ENCODE measurements at places on chromosomes 6 and 20. TPM values are rescaled to one million over a fixed set of nuclear protein-coding genes. Genes with fewer than 3 reads are reported as not detected.
A peak's percentile ranks its signal among the peaks of the same experiment; 100 is the strongest.

RNF182 gene
- total RNA-seq, result 11.0 TPM

DNA sequence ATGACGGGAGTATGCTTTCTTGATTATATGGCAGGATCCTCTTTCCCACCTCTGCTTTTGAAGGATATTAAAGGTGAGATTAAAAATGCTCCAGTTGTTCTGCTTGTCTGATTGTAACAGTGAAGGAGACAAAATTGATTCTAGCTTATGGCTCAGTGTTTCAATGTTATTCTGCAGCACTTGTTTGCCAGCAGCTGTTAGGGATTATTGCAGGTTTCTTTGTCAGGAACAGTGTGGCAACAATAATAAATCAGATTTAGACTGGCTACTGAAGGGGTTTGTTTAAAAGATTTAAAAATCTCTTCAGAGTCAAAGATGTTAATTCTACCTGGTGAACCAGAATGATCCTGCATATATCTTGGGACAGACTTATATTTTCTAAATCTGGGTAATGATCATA, 126.9 kb downstream of the LAMA2 start:
- peaks cover 23% of the 10 kb centered on the region for H3K27me3 ChIP-seq
- H3K36me3 ChIP-seq, result no peaks in the 10 kb centered on the region
- no peak overlapping the region for H3K27ac ChIP-seq
- no peak for DNase-seq

- H3K27ac ChIP-seq, result no peak overlapping the region
- DNase-seq, result no peak
- no peaks in the 10 kb centered on the region for H3K36me3 ChIP-seq
- H3K4me3 ChIP-seq, result no peak overlapping the region
Measured at GRCh38 chr6:3194535-3195419, 32.7 kb downstream of the TUBB2B start.

GRCh38 chr6:4384656-4385055, 249.3 kb upstream of the ECI2 start:
- H3K27ac ChIP-seq, result no peak overlapping the region
- peaks cover 2% of the 10 kb centered on the region for H3K27me3 ChIP-seq
- no peak for DNase-seq
- H3K36me3 ChIP-seq, result peaks cover 6% of the 10 kb centered on the region
- H3K4me3 ChIP-seq, result no peak overlapping the region

PSORS1C2 gene
- not detected for total RNA-seq

- H3K27me3 ChIP-seq, result peaks cover 6% of the 10 kb centered on the region
- H3K4me3 ChIP-seq, result no peak overlapping the region
- peaks cover 14% of the 10 kb centered on the region for H3K4me1 ChIP-seq
- DNase-seq, result no peak
- H3K36me3 ChIP-seq, result no peaks in the 10 kb centered on the region
Measured at GRCh38 chr6:90406142-90406794, 109.6 kb upstream of the BACH2 start.

TRIM15 gene
- not detected for total RNA-seq

- no peaks in the 10 kb centered on the region for H3K27me3 ChIP-seq
- H3K4me3 ChIP-seq, result peak within 1 kb of the TSS; percentile 89
- H3K36me3 ChIP-seq, result peaks cover 9% of the 10 kb centered on the region
- H3K27ac ChIP-seq, result peak within 1 kb of the TSS; percentile 86
- H3K4me1 ChIP-seq, result peaks cover 23% of the 10 kb centered on the region
Measured at GRCh38 chr6:31157513-31158139, at the start of gene CCHCR1. Gene CCHCR1, minus strand, starts transcription at chr6:31157802. Its CDS starts 202 bp downstream, at chr6:31157600.

- no peak overlapping the region for H3K4me3 ChIP-seq
- peak overlapping the region; percentile 9 for H3K27ac ChIP-seq
- H3K4me1 ChIP-seq, result peaks cover 69% of the 10 kb centered on the region
Measured at GRCh38 chr6:41651962-41652657, 13.8 kb downstream of the MDFI start.

GRCh38 chr6:66865771-66866170, 1158.7 kb upstream of the EYS start:
- H3K4me3 ChIP-seq, result no peak overlapping the region
- H3K27ac ChIP-seq, result no peak overlapping the region
- H3K4me1 ChIP-seq, result peaks cover 3% of the 10 kb centered on the region
- peaks cover 5% of the 10 kb centered on the region for H3K27me3 ChIP-seq
- H3K36me3 ChIP-seq, result no peaks in the 10 kb centered on the region

GRCh38 chr20:53677447-53678314, 84.0 kb upstream of the ZNF217 start:
- no peaks in the 10 kb centered on the region for H3K27me3 ChIP-seq
- H3K4me3 ChIP-seq, result no peak overlapping the region
- no peaks in the 10 kb centered on the region for H3K36me3 ChIP-seq
- peak overlapping the region; percentile 59 for H3K27ac ChIP-seq
- no peak for DNase-seq

DNA sequence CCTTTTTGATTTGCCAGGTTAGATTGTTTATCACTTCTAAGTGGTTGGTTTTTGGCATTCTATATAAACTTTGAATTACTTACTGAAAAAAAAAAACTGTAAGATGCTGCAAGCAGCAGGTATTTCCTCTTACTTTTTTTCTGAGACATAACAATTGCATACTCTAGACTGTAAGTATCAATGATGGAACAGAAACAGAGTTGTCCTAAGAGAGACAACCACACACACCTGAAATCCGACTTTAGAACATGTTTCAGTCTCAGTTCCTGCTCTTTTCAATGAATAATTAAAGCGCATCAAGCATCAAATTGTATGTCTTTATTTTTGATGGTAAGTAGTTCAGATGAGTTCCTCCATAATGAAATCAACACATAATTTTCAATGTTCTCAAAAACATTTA, 105.3 kb upstream of the KHDRBS2 start:
- H3K27ac ChIP-seq, result no peak overlapping the region
- H3K27me3 ChIP-seq, result no peaks in the 10 kb centered on the region
- no peak for DNase-seq
- H3K4me3 ChIP-seq, result no peak overlapping the region
- no peaks in the 10 kb centered on the region for H3K4me1 ChIP-seq

DNA sequence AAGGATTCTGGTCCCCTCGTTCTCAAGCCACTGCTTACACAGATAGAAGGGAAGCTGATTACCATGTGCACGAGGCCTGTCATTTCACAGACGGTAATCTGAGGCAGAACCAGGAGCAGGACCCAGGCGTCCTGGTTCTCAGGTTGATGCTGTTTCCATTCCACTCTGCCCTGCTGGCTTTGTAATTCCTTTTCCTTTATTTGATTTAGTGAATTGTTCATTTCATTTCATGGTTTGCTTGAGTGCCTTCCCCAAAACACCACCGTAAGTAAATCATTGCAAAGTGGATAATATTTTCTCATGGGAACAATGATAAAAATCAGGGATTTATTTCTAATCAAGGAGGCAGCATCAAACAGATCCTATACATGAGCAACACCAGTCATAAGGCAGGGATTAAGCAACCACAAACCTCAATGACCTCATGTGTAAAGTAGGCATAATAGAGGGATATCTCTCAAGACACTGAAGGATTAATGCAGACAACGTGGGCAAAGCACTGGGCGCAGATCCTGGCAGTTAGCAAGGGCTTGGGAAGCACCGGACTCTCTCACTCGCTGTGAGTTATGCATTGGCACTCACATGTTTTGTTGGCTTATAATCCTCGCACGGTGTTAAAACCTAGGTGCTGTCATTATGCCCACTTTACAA, 229.5 kb upstream of the FOXQ1 start:
- H3K36me3 ChIP-seq, result no peaks in the 10 kb centered on the region
- no peak overlapping the region for H3K4me3 ChIP-seq
- no peaks in the 10 kb centered on the region for H3K27me3 ChIP-seq

NRN1 gene
- 0.21 TPM for total RNA-seq

DNA sequence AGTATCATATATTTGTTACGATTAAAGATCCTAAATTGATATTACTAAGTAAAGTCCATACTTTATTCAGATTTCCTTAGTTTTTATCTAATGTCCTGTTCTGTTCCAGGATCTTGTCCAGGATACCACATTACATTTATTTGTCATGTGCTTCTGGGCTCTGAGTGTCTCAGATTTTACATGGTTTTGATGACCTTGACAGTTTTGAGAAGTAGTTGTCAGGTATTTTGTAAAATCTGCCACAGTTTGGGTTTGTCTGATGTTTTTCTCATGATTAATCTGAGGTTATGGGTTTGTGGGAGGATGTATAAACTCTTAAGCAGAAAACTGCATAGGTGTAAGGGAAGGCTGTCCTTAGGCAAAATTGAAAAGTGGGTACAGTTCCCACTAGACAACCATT, 109.9 kb upstream of the BMP5 start:
- no peak for DNase-seq
- no peaks in the 10 kb centered on the region for H3K27me3 ChIP-seq
- no peak overlapping the region for H3K27ac ChIP-seq
- peaks cover 3% of the 10 kb centered on the region for H3K36me3 ChIP-seq
- no peaks in the 10 kb centered on the region for H3K4me1 ChIP-seq

DNA sequence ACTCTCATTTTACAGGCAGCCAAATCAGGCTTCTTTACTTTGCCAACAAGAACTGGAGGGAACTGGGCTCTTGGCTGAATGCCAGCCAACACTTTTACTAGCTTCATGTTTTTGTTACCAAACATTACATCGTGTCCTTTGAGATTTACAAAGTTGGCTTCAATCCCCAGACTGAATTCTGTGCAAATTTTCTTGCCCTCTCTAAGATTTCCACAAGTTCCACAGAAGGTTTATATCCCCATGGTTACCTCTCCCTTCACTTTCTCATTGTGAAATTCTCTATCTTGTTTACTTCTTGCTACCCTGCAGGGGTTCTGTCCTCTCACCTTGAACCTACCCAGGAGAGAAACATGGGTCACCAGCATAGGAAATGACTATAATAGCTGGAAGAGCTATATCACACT, 37.6 kb upstream of the PLCB1 start:
- H3K4me3 ChIP-seq, result no peak overlapping the region
- peaks cover 9% of the 10 kb centered on the region for H3K4me1 ChIP-seq
- H3K36me3 ChIP-seq, result no peaks in the 10 kb centered on the region
- peaks cover 44% of the 10 kb centered on the region for H3K27me3 ChIP-seq
- peak overlapping the region; percentile 79 for H3K27ac ChIP-seq

GRCh38 chr20:57383447-57384347, 7.5 kb upstream of the RBM38 start:
- no peaks in the 10 kb centered on the region for H3K27me3 ChIP-seq
- no peaks in the 10 kb centered on the region for H3K4me1 ChIP-seq
- no peak overlapping the region for H3K27ac ChIP-seq

RAB32 gene
- 54.2 TPM for total RNA-seq

GRCh38 chr6:34360556-34360955, 31.9 kb downstream of the NUDT3 start:
- H3K36me3 ChIP-seq, result no peaks in the 10 kb centered on the region
- no peak for DNase-seq
- H3K27ac ChIP-seq, result peak overlapping the region; percentile 91
- H3K27me3 ChIP-seq, result no peaks in the 10 kb centered on the region

CFAP206 gene
- 0.44 TPM for total RNA-seq

GRCh38 chr20:18788021-18788420, 25.6 kb upstream of the SCP2D1 start:
- no peak for DNase-seq
- no peaks in the 10 kb centered on the region for H3K36me3 ChIP-seq
- H3K4me3 ChIP-seq, result no peak overlapping the region
- H3K27ac ChIP-seq, result no peak overlapping the region

GRCh38 chr6:108557494-108558371, 3.0 kb upstream of the FOXO3 start:
- H3K27ac ChIP-seq, result peak overlapping the region; percentile 95
- H3K36me3 ChIP-seq, result no peaks in the 10 kb centered on the region
- peaks cover 8% of the 10 kb centered on the region for H3K27me3 ChIP-seq
- peaks cover 18% of the 10 kb centered on the region for H3K4me1 ChIP-seq
- peak; percentile 89 for DNase-seq

DNA sequence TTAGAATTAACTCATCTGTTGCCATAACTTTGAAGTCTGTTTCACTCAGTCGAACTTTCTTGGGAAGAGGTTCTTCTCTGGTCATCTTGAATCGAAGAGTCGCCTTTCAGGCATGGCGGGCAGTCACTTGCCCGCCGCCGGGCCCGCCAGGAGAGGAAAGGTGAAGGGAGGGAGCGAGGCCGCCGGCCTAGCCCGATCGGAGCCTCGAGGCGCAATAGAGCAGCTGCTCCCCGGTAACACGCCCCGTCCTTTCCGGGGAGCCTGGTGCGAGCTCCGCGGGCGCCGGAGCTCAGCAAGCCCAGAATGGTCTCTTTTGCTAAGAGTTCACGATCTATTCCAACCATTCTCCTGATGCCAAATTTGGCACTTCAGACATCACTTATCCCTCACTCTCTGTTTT, 591.8 kb downstream of the TFAP2B start:
- no peak overlapping the region for H3K27ac ChIP-seq
- no peaks in the 10 kb centered on the region for H3K4me1 ChIP-seq
- no peak overlapping the region for H3K4me3 ChIP-seq
- DNase-seq, result no peak
- H3K27me3 ChIP-seq, result no peaks in the 10 kb centered on the region
- H3K36me3 ChIP-seq, result no peaks in the 10 kb centered on the region

MCHR2 gene
- not detected for total RNA-seq

- no peaks in the 10 kb centered on the region for H3K36me3 ChIP-seq
- no peak overlapping the region for H3K4me3 ChIP-seq
- H3K27me3 ChIP-seq, result no peaks in the 10 kb centered on the region
Measured at GRCh38 chr20:15867899-15868298, 705.3 kb downstream of the KIF16B start.

GRCh38 chr20:19952392-19952791, 64.8 kb upstream of the NAA20 start:
- DNase-seq, result no peak
- H3K36me3 ChIP-seq, result peaks cover 22% of the 10 kb centered on the region
- H3K4me1 ChIP-seq, result peaks cover 6% of the 10 kb centered on the region
- no peak overlapping the region for H3K4me3 ChIP-seq

WFDC2 gene
- not detected for total RNA-seq

SYNGAP1 gene
- 34.7 TPM for total RNA-seq

DNA sequence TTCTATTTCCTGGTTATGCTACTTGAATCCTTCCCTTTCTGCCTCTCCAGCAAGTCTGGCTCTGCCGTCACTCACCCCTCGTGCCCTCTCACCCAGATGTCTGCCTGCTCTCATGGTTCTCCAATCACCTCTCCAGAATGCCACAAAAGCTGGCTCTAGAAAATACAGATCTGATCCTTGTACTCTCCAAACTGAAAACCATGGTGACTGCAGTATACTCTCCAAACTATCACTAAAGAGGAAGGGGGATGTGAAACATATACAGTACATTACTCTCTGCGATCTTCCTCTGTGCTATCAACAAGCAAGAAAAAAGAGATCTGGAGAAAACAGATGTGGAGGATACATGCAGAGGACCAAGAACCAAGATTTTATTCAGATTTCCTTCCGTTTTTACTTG, 91.1 kb downstream of the ATXN1 start:
- peaks cover 8% of the 10 kb centered on the region for H3K36me3 ChIP-seq
- H3K4me1 ChIP-seq, result peaks cover 48% of the 10 kb centered on the region
- no peak overlapping the region for H3K4me3 ChIP-seq
- H3K27ac ChIP-seq, result peak overlapping the region; percentile 50

DNA sequence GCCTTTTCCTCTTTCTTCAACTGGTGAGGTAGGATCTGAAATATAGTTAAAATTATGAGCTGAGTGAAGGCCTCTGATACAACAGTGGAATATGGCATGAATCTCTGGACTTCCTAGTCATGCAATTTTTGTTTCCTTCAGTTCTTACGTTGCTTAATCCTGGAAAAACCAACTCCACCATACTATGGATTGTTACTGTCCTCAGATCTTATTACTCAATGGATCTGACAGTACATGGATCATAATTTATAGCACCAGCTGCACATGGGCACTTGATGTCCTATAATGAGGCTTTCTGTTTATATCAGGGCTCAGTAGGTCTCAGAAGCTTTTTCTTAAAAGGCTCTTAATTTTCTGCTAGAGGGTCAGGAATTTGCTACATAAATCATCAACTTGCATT, 1341.0 kb upstream of the EYS start:
- no peak overlapping the region for H3K27ac ChIP-seq
- H3K4me1 ChIP-seq, result no peaks in the 10 kb centered on the region
- H3K27me3 ChIP-seq, result peaks cover 6% of the 10 kb centered on the region
- no peak for DNase-seq
